ENCODE measurements at places on chromosomes 1 and 21.
A peak's percentile ranks its signal among the peaks of the same experiment; 100 is the strongest.

- H3K27me3 ChIP-seq, result no peaks in the 10 kb centered on the region
- DNase-seq, result peak; percentile 65
- peaks cover 31% of the 10 kb centered on the region for H3K4me1 ChIP-seq
- H3K4me3 ChIP-seq, result peak overlapping the region; percentile 60
- peaks cover 42% of the 10 kb centered on the region for H3K36me3 ChIP-seq
- peak overlapping the region; percentile 97 for H3K27ac ChIP-seq
These were observed 483 bp downstream of the UBQLN4 start for GRCh38 chr1:156052862-156053767.

DNA sequence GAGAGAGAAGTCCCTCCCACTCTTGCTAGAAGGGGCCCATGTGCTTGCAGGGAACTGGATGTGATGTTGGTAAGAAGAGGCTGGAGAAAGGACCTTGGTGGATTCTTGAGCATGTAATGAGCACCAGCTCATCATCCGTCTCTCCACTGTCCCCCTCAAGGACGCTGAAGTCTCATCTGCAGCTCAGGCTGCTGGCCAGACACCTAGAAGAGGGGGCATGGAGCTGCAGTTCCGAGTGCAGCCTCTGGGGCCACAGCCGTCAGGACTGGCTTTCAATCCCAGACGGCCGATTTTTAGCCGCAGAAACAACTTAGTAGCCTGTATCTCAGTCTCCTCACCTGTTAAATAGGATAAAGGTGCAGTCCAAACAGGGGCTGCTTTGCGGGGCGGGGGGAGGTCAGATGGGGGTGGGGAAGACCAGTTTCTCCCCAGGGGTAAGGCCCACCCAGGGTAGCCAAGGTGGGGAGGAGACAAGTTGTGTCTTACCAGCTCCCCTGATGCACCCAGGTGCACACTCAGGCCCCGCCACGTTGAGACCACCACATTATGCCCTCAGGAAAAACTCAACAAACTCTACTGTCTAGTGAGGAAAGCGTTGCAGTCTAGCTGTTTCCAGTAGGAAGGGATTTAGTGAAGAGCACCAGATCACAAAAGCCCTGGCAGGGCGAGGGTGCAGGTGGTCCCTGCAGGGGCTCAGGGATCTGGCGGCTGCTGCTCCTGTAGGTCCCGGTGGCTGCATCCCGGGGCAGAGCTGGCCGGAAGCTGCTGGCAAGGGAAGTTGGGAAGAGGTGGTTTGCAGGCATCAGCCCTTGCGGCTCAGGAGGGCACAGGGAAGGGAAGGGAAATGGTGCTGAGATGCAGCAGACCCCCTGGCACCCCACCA is 29.5 kb downstream of the LDLRAP1 start:
- no peak overlapping the region for H3K4me3 ChIP-seq
- no peaks in the 10 kb centered on the region for H3K27me3 ChIP-seq
- no peak for DNase-seq
- H3K4me1 ChIP-seq, result peaks cover 22% of the 10 kb centered on the region
- no peak overlapping the region for H3K27ac ChIP-seq

- H3K36me3 ChIP-seq, result no peaks in the 10 kb centered on the region
- no peaks in the 10 kb centered on the region for H3K4me1 ChIP-seq
- H3K4me3 ChIP-seq, result no peak overlapping the region
- H3K27ac ChIP-seq, result no peak overlapping the region
These were observed 1343.3 kb upstream of the ADGRL2 start for GRCh38 chr1:80457409-80457808.

- peak within 1 kb of the TSS; percentile 95 for H3K4me3 ChIP-seq
- DNase-seq, result peak; percentile 99
- H3K4me1 ChIP-seq, result peaks cover 52% of the 10 kb centered on the region
- no peaks in the 10 kb centered on the region for H3K27me3 ChIP-seq
These were observed at the start of gene PRCC for GRCh38 chr1:156767101-156767878. TSS of gene PRCC (plus strand) at chr1:156767535. CDS start at chr1:156767772, 237 bp downstream.
